Ascending aorta (tissue), 2 donors: ENCODE measurements at places on chromosomes 4 and X. TPM values are rescaled to one million over a fixed set of nuclear protein-coding genes. Genes with fewer than 3 reads are reported as not detected.

- no peaks in the 10 kb centered on the region for H3K4me1 ChIP-seq
- H3K36me3 ChIP-seq: no peaks in the 10 kb centered on the region
- no peak for DNase-seq
Measured at GRCh38 chrX:68743754-68744153, 85.1 kb upstream of the EFNB1 start.

GDPD2 gene
- not detected for total RNA-seq

GRCh38 chr4:186134257-186134656, 29.8 kb downstream of the FAM149A start:
- H3K27ac ChIP-seq: no peak overlapping the region
- no peak for DNase-seq
- no peaks in the 10 kb centered on the region for H3K27me3 ChIP-seq
- no peak overlapping the region for H3K4me3 ChIP-seq
- no peaks in the 10 kb centered on the region for H3K4me1 ChIP-seq
- no peaks in the 10 kb centered on the region for H3K36me3 ChIP-seq

- no peaks in the 10 kb centered on the region for H3K36me3 ChIP-seq
- no peak overlapping the region for H3K4me3 ChIP-seq
- H3K27me3 ChIP-seq: no peaks in the 10 kb centered on the region
- DNase-seq: no peak
- no peak overlapping the region for H3K27ac ChIP-seq
Measured at GRCh38 chr4:5933996-5934831, 41.3 kb upstream of the CRMP1 start.

PPP1R3F gene
- 14.8 TPM for total RNA-seq

DNA sequence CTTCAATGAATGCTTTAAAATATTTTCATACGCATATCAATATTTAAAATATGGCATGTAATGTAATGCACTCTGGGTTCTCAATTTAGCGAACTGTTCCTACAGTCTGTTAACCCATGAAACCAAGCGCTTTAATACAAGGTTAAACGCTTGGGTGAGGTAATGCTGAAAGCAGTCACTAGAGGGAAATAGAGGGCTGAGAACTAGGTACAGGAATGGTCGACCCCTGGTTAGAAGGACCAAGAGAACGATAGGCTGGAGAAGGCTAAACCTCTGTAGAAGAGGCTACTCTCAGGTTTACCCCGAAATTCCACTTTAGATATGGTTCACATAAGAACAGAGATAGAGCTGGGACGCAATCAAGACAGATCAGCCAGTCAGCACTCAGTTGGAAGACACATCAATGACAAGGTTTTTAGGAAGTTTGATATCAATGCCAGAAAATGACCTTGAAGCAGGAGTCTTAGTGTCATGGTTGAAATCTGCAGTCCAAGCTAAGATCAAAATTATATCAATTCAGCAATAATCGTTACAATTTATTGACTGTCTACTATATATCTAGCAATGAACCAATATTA, 26.9 kb downstream of the ARSJ start:
- no peaks in the 10 kb centered on the region for H3K36me3 ChIP-seq
- H3K27me3 ChIP-seq: no peaks in the 10 kb centered on the region
- H3K27ac ChIP-seq: no peak overlapping the region
- DNase-seq: no peak

DNA sequence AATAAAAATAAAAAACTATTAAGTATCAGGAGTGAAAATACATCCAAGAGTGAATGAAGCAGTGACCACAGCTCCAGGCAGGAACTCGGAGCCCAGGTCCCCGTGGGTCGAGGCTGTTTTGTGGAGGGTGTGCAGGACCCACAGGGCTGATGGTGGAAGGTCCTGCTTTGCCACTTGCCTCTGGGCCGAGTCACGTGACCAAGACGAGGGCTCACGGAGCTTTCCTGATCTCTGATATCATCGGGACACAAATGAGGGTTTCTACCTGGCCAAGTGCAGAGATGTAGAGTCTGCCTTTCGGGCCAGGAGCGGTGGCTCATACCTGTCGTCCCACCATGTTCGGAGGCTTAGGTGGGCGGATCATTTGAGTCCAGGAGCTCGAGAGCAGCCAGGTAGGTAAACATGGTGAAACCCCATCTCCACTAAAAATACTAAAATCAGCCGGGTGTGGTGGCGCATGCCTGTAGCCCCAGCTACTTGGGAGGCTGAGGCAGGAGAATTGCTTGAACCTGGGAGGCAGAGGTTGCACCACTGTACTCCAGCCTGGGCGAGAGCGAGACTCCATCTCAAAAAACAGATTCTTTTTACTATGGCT, 7.2 kb downstream of the SLC25A6 start:
- no peak overlapping the region for H3K4me3 ChIP-seq
- H3K27ac ChIP-seq: no peak overlapping the region
- DNase-seq: no peak
- no peaks in the 10 kb centered on the region for H3K4me1 ChIP-seq
- H3K27me3 ChIP-seq: no peaks in the 10 kb centered on the region

NAP1L2 gene
- 0.11 TPM for total RNA-seq

DNA sequence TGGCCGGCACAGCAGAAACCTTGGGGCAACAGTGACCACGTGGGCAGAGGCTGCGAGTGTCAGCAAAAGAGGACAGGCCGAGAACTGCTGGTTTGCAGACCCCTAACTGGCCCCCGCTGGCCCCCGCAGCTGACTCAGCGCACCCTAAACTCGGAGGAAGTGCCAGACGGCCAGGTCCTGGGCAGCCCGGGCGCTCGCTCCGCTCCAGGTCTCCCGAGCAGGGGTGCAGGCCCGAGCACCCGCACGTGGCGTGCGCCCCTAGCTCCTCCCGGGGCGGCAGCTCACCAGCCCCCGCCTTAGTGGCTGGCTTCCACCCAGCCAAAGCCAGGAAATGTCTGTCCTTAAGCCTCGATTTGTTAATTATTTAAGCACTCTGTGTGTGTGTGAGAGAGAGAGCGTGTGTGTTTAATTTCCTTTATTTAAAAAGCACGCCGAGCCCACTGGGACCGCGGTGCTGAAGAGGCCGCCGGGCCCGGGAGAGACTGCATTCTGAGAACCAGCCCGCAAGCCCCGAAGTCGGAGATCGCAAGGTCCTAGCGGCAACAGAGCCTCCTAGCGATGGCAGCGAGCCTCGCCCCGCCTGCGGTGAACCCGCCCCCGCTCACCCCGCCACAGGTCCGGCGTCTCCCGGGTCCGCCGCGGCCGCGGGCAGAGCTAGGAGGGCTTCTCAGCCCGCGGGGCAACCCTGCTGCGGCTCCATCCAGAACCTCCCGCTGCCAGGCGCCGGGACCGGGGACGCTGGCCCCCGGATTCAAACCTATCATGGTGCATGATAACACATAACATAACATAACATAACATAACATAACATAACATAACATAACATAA, 45.9 kb upstream of the CDKN2AIP start:
- no peaks in the 10 kb centered on the region for H3K36me3 ChIP-seq
- peak; percentile 78 for DNase-seq
- H3K27me3 ChIP-seq: no peaks in the 10 kb centered on the region
- H3K4me1 ChIP-seq: peaks cover 7% of the 10 kb centered on the region

- no peak for DNase-seq
- H3K4me1 ChIP-seq: no peaks in the 10 kb centered on the region
- no peak overlapping the region for H3K4me3 ChIP-seq
- H3K27me3 ChIP-seq: no peaks in the 10 kb centered on the region
- H3K36me3 ChIP-seq: no peaks in the 10 kb centered on the region
Measured at GRCh38 chrX:4627414-4627813, 914.0 kb upstream of the PRKX start.

GRCh38 chr4:9704551-9705332, 76.7 kb upstream of the DRD5 start:
- H3K27me3 ChIP-seq: no peaks in the 10 kb centered on the region
- no peak for DNase-seq
- H3K4me1 ChIP-seq: no peaks in the 10 kb centered on the region
- no peaks in the 10 kb centered on the region for H3K36me3 ChIP-seq
- no peak overlapping the region for H3K4me3 ChIP-seq

- H3K27ac ChIP-seq: peak within 1 kb of the TSS; percentile 78
- DNase-seq: peak; percentile 82
- no peaks in the 10 kb centered on the region for H3K36me3 ChIP-seq
- no peaks in the 10 kb centered on the region for H3K4me1 ChIP-seq
Measured at GRCh38 chrX:48071064-48071985, at the start of gene ZNF630. Gene ZNF630 (minus strand): TSS chrX:48071640. CDS start chrX:48066886, 4,754 bp downstream.

GRCh38 chrX:133323431-133323830, 91.9 kb downstream of the GPC4 start:
- no peak for DNase-seq
- no peaks in the 10 kb centered on the region for H3K4me1 ChIP-seq
- no peaks in the 10 kb centered on the region for H3K36me3 ChIP-seq
- H3K27me3 ChIP-seq: no peaks in the 10 kb centered on the region
- H3K27ac ChIP-seq: no peak overlapping the region

HELQ gene
- 1.1 TPM for total RNA-seq

DNA sequence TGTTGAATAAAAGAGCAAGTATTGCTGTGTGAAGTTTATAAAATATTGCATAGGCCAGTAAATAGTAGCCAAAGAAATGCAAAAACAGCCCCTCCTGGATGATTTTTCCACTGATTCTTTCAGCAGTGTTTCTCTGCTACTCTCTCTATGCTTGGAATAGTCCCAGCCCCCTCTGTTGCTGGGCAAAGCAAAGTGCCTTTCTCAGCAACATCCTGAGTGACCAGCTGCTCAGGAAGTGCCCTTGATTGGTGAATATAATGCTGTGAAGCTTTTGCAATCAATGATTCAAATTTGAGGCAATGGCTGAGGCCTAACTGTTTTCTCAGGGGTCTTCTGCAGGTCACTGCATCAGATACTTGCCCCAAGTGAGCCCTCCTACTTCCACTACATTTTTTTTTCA, 656.7 kb downstream of the ZNF674 start:
- no peaks in the 10 kb centered on the region for H3K4me1 ChIP-seq
- H3K4me3 ChIP-seq: no peak overlapping the region
- H3K27me3 ChIP-seq: no peaks in the 10 kb centered on the region
- H3K27ac ChIP-seq: no peak overlapping the region

DNA sequence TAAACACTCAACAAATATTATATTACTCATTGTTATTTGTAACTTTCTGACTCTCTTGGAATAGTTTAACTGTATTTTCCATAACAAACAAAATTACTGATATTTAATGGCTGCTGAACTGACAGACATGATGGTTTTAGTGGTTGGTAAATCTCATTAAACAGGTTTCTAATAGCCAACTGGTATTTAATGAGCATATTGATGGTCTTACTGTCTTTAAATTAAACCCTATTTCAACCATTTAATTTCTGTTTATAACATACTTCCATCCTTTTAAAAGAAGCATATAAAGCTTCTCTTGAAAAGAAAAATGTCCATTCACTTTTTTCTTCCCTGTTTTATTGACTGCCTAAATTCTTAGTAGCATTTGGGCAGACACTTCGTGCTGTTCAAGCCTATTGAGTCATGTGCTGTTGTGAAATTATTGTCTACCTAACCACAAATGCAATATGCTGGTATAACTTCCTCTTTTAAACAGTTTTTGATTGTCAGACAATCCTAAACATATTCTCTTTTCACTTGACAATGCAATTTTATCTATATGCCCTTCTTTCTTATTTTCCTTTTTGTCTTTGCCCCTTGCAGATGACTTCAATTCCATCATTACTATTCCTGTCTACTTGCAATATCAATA, 163.9 kb upstream of the SLC7A11 start:
- no peak overlapping the region for H3K27ac ChIP-seq
- H3K4me3 ChIP-seq: no peak overlapping the region
- H3K36me3 ChIP-seq: no peaks in the 10 kb centered on the region
- H3K4me1 ChIP-seq: no peaks in the 10 kb centered on the region
- no peak for DNase-seq

GRCh38 chr4:67853336-67853735, 30.5 kb downstream of the TMPRSS11D start:
- DNase-seq: no peak
- no peaks in the 10 kb centered on the region for H3K27me3 ChIP-seq
- H3K4me1 ChIP-seq: no peaks in the 10 kb centered on the region

DNA sequence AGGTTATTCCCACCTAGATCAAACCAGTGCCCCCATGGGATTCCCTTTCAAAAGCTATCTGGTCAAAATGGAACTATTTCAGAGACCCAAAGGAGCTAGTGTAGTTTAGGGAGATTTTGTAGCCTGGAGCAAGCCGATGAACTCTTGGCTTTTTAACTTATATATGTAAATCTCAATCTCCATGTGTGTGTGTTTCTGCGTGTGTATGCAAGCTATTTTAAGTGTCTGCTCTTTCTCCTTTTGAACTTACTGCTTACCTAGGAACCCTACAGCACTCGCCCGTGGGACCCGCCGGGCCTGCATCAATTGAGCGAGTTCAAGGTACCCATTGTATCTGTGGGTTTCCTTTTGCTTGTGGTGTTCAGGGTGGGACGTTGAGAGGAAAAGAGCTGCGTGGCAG, 10.4 kb downstream of the CSTF2 start:
- H3K4me1 ChIP-seq: no peaks in the 10 kb centered on the region
- DNase-seq: no peak
- no peak overlapping the region for H3K4me3 ChIP-seq
- H3K27ac ChIP-seq: no peak overlapping the region
- H3K36me3 ChIP-seq: peaks cover 41% of the 10 kb centered on the region

BMPR1B gene
- 3.8 TPM for total RNA-seq

PRR32 gene
- total RNA-seq: not detected

MGARP gene
- 2.8 TPM for total RNA-seq

GRCh38 chr4:36573441-36573840, 292.0 kb downstream of the DTHD1 start:
- no peak for DNase-seq
- no peak overlapping the region for H3K4me3 ChIP-seq

- no peaks in the 10 kb centered on the region for H3K4me1 ChIP-seq
- no peaks in the 10 kb centered on the region for H3K27me3 ChIP-seq
- H3K4me3 ChIP-seq: no peak overlapping the region
- H3K36me3 ChIP-seq: no peaks in the 10 kb centered on the region
Measured at GRCh38 chrX:150202641-150203247, 160.4 kb upstream of the MAMLD1 start.

SORCS2 gene
- 0.32 TPM for total RNA-seq

- H3K4me1 ChIP-seq: no peaks in the 10 kb centered on the region
- no peak overlapping the region for H3K4me3 ChIP-seq
- H3K36me3 ChIP-seq: peaks cover 5% of the 10 kb centered on the region
- no peak for DNase-seq
- no peaks in the 10 kb centered on the region for H3K27me3 ChIP-seq
Measured at GRCh38 chr4:165299399-165300060, 27.9 kb upstream of the MSMO1 start.

DNA sequence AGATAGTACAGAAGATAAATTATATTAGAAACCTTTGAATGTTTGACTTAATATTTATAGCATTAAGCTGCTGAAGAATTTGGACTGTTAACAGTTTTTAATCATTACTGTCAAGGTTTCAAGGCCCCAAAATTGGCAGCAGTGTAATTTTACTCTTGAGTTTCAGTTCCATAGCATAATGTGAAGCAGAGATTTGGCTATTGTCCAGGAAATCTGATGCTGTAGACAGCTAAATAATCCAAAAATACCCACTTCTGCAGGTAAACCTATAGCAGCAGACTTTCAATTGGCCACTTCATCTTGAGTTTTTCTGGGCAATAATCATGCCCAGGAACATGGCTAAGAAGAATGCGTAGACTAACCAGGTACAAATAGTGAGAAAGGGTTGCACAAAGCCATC, 85.0 kb downstream of the RCHY1 start:
- DNase-seq: no peak
- H3K27ac ChIP-seq: no peak overlapping the region
- H3K27me3 ChIP-seq: no peaks in the 10 kb centered on the region
- no peaks in the 10 kb centered on the region for H3K36me3 ChIP-seq
- H3K4me3 ChIP-seq: no peak overlapping the region
- no peaks in the 10 kb centered on the region for H3K4me1 ChIP-seq

CYLC1 gene
- not detected for total RNA-seq

USP11 gene
- 104 TPM for total RNA-seq

- H3K4me3 ChIP-seq: no peak overlapping the region
- no peaks in the 10 kb centered on the region for H3K27me3 ChIP-seq
- no peaks in the 10 kb centered on the region for H3K36me3 ChIP-seq
- no peaks in the 10 kb centered on the region for H3K4me1 ChIP-seq
Measured at GRCh38 chr4:21915761-21916160, 32.8 kb downstream of the KCNIP4 start.
